ENCODE measurements at places on chromosomes 6 and 20. TPM values are rescaled to one million over a fixed set of nuclear protein-coding genes. Genes with fewer than 3 reads are reported as not detected.

The C6orf15 gene
- 0.91 TPM for total RNA-seq

The EPPIN gene
- total RNA-seq, result not detected

The ADTRP gene
- 1.5 TPM for total RNA-seq

The LAMP5 gene
- total RNA-seq, result 3.3 TPM

The ULBP1 gene
- 1.5 TPM for total RNA-seq

The TRIM10 gene
- not detected for total RNA-seq

The C6orf118 gene
- not detected for total RNA-seq

The METTL24 gene
- not detected for total RNA-seq

The SLCO4A1 gene
- total RNA-seq, result 23.0 TPM

The IRAK1BP1 gene
- total RNA-seq, result 2.3 TPM

The LPIN3 gene
- total RNA-seq, result 3.6 TPM

The EEF1A2 gene
- total RNA-seq, result 62.5 TPM

GRCh38 chr20:19588732-19589131 lies 169.3 kb upstream of the RIN2 start:
- no peak for DNase-seq

GRCh38 chr6:56223995-56224394 lies 23.4 kb downstream of the COL21A1 start:
- DNase-seq, result peak; percentile 72

GRCh38 chr6:33861722-33862121 lies 57.9 kb upstream of the MLN start:
- DNase-seq, result no peak

- peak; percentile 60 for DNase-seq
Observed at GRCh38 chr20:33793011-33793931, 17.9 kb upstream of the CHMP4B start.

DNA sequence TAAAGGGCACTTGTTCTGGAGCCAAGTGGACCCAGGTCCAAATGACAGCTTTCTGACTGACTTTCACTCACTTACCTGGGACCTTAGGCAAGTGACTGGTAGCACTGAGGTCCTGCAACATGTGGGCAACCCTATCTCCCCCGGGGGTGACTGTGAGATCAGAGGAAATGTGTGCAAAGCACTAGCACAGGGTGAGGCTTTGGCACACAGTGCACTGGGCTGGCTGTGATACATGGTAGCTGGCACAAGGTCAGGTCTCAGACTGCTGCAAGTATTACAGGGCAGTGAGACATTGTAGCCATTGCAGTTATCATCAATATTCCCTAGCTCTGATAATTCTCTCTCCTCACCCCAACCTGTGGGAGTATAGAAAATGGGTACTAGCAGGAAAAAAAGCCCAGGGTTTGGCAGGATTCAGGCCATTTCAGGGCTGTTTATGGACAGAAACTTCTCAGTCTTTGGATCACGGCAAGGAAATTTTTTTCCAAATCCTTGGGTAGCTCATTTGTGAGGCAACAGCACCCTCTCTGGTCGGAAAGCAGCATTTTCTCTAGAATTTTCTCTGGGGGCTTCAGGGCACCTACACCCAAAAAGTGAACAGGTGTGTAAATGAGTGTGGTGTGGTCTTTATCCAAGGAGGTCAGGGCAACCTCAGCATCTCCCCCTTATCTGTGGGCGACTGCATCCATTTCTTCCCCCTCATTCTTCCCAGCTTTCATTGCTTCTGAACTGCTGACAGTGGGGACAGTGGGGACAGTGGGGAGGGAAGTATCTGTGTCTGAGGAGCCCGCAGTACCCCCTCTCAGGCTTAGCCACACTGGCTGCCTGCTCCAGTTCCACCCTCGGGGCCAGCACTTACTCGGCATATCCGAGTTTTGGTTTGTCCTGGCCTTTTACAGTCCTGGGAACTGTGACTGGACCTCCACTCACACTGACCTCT lies 148.7 kb upstream of the PHACTR3 start:
- DNase-seq, result peak; percentile 70

GRCh38 chr20:36281785-36282380 lies 24.3 kb upstream of the DLGAP4 start:
- DNase-seq, result no peak

GRCh38 chr20:37918035-37918434 lies 15.1 kb downstream of the VSTM2L start:
- DNase-seq, result no peak

DNA sequence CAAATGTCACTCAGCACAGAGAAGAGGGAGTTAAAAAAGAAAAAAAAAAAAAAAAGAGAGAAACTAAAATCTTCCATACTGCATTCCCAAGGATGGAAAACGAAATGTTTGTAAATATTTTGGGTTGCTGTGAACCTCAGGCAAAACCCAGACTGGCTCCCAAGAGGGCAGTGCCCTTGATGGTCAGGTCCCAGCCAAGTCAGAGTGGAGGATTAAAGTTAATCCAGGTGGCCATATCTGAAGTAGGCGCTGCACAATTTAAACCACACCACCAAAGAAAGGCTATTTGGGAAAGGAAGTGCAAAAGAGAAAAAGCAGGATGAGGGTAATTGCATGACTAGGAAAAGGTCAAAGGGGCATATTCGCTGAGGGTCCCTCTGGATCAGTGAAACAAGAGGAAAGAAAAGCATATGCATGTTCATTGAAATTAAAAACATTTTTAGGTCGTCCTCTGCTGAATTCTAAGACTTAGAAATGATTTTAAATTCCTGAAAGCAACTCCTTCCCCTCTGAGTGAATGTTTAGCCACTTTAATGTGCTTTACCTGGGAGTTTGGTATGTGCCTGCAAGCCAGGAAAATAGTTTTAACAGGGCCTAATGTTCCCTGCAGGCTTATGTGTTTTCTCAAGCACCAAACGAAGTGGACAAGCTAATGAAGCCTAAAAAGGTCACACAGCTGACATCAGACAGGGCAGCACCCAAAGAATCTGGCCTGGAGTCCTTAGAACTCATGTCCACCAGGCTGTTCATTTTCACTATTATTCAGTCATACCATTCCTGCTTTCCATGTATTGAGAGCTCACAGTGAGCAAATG lies 159.1 kb downstream of the HACE1 start:
- DNase-seq, result no peak

DNA sequence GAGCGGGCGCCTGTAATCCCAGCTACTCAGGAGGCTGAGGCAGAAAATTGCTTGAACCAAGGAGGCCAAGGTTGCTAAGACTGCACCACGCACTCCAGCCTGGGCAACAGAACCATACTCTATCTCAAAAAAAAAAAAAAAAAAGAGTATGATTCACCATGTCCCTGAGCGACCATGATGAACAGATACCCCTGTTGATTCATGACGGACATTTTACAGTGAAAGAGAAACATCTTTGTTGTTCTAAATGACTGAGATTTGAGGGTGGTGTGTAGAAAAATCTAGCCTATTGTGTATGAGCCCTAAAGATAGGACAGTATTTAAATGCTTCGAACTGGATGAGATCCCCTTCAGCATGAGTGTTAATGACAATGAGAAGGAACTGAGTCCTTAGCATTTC lies 32.8 kb downstream of the RBM24 start:
- DNase-seq, result no peak

DNA sequence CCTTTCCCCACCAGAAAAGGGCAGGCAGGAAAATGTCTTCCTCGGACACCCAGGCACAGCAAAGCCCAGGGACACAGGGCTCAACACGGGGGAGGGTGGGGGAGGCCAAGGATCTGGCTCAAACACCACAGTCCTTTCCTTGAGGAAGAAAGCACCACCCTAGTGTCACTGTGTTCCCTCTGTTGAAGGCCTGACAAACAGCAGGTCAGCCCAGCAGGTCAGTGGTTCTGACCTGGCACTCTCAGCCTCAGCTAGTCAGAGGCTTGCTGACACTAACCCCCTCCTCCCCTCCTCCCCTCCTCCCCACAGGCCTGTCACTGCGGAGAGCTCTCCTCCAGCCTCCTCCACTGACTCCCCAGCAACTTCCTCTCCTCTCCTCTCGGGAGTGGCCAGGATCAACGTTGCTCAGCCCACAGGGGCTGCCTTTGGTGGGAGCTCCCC lies 239.6 kb downstream of the LRFN2 start:
- DNase-seq, result no peak

DNA sequence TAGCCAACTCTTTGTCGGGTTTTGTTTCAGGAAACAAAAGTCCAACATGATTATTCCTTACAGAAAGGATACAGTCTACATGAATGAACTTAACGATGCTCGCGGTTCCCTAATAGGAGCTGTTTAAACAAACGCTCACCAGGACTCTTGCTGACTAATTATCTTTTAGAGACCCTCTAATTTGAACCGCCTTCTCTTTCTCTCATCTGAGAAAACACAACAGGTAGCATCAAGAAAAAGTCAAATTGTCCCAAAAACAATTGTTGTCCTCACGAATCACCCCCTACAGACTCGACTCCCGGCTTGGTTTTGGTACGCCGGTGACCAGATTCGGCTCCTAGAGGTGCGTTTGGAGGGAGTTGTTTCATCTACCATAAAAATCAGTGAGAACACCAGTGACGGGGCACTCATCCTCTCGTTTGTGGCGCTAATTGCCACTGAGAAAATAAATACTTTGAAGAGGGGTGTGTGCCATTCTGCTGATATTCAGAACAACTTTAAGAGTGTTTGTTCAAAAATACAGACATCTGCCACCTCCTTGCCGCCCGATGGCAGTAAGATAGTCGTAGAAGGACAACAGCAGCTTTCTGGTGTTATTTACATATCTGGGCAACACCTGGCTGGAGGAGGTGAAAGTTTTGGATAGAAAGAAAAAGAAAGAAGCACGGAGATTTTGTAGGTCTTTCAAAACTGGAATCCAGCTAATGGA lies 1.1 kb upstream of the SIM1 start:
- DNase-seq, result no peak

DNA sequence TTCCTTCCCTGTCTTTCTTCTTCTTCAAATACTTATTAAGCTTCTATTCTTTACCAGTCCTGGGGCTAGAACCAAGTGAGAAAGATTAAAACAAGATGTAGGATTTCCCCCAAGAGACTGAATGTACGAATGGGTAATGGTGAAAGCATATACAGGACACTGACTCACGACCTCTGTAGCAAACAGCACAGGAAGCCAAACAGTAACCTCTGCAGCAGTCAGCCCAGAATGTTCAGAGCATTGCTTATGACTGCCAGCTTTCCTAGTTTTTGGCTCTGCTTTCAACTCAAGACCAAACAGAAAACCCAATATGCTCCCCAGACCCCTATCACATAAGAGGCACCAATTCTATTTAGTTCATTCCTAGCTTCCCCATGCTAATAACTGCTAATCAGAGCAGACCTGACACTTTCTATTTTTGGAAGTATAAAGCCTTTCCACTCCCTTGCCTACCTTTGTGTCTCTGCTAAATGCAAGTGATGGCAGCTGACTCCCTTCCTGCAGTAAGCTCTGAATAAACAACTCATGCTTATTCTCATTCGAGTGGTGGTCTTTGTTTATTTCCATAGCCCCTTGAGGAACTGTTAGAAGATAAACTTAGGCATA lies 690.6 kb downstream of the EPM2A start:
- DNase-seq, result peak; percentile 57

DNA sequence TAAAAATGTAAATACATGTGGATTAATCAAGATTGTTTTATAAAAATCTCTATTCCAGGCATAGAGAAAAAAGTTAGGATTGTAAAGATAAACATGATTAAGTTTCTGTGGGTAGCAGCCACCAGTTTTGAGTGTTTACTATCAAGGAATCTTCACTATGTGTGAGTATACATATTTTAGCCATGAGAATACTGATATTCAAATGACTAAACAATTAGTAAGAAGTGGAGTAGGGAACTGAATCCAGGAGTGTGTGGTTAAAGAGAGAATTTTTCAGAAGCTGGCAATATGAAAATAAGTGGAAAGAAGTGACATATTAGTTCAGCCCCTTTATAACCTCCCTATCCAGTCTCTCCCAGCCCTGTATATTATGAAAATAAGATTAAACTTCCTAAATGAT lies 10.3 kb downstream of the ELOVL2 start:
- no peak for DNase-seq

- no peak for DNase-seq
Observed at GRCh38 chr20:52652271-52652670, 319.9 kb upstream of the TSHZ2 start.

DNA sequence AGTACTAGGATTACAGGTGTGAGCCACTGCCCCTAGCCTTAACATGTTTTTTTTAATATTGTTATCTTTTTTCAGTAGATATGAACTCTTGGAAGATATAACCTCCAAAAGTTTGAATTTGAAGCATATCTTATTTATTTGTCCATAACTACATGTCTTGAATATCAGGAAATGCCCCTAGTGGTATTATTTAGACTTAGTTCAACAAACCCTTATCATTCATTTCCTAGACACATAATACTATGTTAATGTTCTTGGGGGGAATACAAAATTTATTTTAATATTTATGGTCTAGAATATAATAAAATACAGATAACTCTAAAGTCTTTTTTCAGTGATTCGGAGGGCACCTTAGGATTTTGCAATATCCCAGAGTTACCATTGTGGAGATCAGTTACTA lies 160.7 kb downstream of the HACE1 start:
- DNase-seq, result no peak

DNA sequence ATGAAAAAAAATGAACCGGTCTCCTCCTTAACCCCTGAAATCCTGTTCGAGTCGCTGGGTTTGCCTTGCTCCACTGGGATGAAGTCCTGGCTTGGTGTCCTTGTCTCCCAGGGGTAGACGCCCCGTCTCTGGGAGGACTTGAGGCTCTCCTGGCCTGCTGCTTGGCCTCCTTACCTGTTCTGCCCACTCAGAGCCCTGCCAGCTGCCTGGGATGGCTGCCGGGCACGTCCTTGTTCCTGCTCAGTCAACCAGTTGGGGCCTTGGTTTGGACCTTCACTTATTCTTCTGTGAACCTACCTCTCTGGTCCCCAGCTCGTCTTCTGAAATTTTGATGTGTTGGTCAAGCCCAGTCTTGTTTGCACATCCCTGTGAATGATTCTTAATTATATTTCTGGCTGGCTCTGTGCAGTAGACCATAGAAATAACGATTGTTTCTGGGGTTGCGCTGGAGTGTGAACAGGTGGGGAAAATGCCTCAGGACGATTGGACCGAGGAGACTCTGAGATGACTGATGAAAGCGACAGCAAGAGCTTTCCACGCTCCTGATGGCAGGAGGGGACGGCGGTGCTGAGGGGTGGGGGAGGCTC lies 126.5 kb upstream of the ESR1 start:
- DNase-seq, result no peak

GRCh38 chr20:4740774-4741431 lies 19.2 kb downstream of the PRND start:
- DNase-seq, result peak; percentile 6

GRCh38 chr6:170184316-170184715 lies 106.6 kb downstream of the DLL1 start:
- no peak for DNase-seq

GRCh38 chr20:48604426-48604825 lies 223.4 kb downstream of the PREX1 start:
- no peak for DNase-seq

GRCh38 chr6:3617192-3617631 lies 134.3 kb downstream of the PXDC1 start:
- DNase-seq, result no peak

- no peak for DNase-seq
Observed at GRCh38 chr6:169993861-169994481, 242.5 kb downstream of the ERMARD start.

DNA sequence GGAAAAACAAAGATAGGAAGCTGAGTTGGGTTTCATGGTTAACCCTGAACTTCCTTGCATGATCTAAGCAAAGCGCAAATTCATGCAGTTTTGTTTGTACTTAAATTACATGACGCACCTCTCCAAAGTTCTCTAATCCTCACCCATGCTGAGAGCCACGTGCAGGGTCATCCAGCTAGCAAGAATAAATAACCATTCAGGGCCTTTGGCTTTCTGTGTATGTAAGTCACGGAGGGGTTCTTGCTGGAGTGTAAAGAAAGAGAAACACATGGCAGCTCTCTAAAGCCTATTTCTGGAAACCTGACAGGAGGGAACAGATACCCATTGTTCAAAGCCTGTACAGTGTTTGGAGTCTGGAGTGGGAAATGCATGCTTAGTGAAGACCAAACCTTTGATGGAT lies 171.7 kb upstream of the CCN2 start:
- peak; percentile 96 for DNase-seq

- no peak for DNase-seq
Observed at GRCh38 chr6:35673755-35674154, 15.0 kb downstream of the FKBP5 start.

Data from MG63 (cell line).